Stimulated activated CD8-positive, alpha-beta memory T cell treated with anti-CD3 and anti-CD28 coated beads, Interleukin-4, amount 100 ng/mL, for 4 hours (primary cell): ENCODE measurements at places on chromosomes 1 and 21.
A peak's percentile ranks its signal among the peaks of the same experiment; 100 is the strongest.

GRCh38 chr1:227869279-227869842, 53.9 kb downstream of the PRSS38 start:
- DNase-seq = no peak

DNA sequence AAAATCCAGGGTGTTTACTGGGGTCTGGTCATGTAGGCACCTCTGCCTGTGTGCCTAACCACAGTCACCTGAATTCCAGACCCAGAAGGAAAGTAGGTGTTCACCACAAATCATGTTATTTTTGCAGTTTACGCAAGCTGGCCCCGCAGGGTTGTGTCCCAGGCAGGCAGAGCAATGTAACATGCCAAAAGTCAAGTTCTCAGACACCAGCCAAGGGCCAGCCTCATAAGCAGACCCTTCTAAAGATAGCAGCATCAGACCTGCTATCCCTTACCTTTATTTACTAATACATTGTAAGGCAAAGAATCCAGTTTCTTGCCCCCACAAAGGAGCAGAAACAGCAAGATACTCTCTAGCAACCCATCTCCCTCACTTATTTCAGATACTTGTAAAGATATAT, 83.0 kb downstream of the GPR161 start:
- no peak for DNase-seq

GRCh38 chr1:18693256-18694098, 62.8 kb downstream of the PAX7 start:
- no peak for DNase-seq

DNA sequence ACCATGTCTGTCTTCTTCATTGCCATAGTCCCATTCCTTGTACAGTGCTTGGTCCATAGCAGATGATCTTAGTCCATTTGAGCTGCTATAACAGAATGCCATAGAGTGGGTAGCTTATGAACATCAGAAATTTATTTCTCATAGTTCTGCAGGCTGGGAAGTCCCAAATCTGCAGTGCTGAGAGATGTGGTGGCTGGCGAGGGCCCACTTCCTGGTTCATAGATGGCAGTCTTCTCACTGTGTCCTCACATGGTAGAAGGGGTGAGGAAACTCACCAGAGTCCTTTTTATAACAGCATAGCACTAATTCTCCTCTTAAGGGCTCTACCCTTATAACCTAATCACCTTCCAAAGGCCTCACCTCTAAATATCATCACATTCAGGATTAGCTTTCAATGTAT, 23.1 kb upstream of the RAP1A start:
- DNase-seq = no peak

DNA sequence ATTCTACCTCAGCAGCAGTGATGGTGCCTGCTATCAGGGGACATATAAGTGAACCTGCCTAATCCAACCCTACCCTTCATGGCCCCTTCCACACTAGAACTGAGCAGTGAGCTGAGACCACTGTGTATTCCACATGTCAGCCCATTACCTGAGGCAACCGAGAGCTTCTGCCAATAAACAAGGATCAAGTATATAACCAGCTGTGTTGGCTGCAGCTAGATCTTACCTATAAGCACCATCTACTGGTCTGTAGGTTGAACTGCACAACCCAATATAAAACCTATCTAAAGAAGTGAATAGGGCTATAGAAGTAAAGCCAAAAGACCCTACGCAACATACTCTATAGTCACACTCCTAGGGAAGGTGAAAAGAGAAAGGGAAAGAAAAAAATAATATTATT, 376.9 kb downstream of the HHIPL2 start:
- DNase-seq = no peak

- no peak for DNase-seq
Measured at GRCh38 chr1:60896701-60897363, 185.5 kb upstream of the NFIA start.

- no peak for DNase-seq
Measured at GRCh38 chr1:83064589-83065242, 934.2 kb downstream of the TTLL7 start.

- peak; percentile 20 for DNase-seq
Measured at GRCh38 chr1:234478481-234479309, at the start of gene TARBP1. TSS of gene TARBP1 (minus strand) at chr1:234479179. CDS start at chr1:234479103, 76 bp downstream.
